ENCODE measurements at places on chromosomes 13 and 19.

DNA sequence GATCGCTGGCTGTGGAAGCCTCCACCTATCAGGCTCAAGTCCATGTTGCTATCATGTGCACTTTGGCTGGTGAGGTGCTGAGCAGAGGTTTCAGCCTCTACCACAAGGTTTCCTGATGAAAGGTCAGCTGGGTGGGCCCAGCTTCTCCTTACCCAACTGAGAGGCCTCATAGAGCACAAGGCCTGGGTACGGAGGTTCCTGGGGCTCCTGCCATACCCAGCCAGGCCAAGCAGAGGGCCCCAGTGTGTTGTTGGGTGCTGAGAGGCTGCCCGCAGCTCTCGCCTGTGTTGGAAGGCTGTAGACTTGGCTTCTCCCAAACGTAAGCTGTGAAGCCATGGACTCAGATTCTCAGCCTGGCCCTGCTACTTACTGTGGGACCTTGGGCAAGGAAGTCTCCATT is 28.2 kb downstream of the ACTN4 start:
- no peak for DNase-seq

DNA sequence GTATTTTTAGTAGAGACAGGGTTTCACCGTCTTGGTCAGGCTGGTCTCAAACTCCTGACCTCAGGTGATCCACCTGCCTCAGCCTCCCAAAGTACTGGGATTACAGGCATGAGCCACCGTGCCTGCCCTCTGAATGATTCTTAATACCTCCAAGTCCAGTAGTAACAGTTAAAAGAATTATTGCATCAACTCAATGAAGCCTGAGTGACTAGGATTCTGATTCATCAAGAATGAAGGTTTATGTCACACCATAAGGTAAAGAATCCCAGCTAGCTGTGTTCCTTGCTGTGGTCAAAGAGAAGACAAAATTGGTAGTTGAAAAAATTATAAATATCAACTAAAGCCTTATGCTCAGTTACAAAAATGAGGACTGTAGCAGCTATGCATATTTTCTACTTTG is 81.2 kb upstream of the ABCC4 start:
- no peak for DNase-seq

DNA sequence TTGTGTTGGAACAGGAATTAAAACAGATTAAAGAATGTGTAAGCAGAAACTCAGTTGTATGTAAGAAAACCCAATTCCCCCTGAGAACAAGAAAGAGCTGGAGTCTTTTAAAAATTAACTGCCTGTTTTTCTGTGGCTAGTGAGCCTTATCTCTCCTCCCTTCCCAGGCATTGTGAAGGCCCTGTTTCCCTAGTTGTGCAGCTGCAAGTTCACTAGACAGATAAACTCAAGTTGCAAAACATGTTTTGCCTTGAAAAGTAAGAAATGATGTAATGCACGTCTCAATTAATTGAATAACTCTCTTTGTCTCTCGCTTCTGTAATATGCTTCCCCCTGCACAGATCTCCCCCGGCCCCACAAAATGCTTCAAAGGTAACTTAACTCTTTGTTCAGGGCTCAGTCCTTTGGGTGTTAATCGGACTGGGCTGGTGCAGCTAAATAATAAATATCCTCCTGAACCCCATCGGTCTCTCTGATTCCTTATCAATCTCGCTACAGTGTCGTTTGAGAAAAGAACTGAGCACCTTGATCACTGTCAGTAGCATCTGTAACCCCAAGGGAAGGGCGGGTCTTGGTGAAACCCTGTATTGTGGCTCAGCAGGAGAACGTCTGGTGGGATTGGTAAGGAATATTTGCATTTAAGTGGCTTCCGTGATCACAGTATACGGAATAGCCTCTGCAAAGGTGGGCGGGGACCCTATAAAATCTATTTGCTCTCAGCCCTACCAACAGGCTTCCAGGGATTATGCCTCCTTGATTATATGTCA is 1.6 kb upstream of the ZNF556 start:
- DNase-seq, result no peak

- DNase-seq, result peak; percentile 6
Measured at GRCh38 chr13:53382008-53382407, 353.4 kb downstream of the OLFM4 start.

DNA sequence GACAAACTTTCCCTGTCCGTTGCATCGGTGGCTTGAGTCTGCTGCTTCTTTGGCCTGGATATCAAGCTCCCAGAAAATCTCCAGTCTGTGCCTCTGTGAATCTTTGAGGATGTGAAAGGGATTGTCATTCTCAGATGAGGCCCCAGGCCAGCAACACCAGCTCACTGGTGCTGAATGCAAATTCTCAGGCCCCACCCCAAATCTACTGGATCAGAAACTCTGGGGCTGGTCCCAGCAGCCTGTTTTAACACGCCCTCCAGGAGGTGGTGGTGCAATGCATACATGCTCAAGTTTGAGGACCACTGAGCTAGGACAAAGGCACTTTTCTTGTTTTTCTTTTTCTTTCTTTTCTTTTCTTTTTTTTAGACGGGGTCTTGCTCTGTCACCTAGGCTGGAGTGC is 23.6 kb downstream of the TNFSF11 start:
- DNase-seq, result no peak

DNA sequence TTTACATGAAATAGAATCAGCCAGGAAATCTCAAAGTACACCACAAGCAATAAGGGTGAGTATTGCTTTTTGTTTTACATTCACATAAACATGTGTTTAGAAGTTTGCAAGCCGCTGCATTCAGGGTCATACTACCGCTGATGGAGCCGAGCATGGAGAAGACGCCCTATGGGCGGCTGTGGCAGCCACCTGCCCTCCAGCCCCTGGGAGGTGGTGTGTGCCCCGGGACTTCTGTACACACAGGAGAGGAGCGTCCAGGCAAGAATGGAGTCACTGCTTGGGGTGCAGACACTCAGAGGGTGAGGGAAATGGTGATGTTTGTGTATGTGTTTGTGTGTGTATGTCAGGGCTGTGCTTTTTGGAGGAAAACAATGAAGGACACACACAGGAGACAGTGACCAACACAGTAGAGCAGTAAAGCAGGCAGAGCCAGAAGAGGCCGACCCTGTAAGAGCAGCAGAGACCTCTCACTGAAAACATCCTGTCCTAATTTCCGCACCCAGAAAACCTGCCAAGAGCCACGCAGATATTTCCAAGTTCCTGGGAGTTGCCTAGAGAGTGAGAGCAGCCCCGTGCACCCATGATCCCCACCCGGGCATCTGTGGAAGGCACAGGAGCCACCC is 108.1 kb upstream of the GJB6 start:
- DNase-seq, result no peak

GRCh38 chr13:108342369-108343289 is 73.1 kb downstream of the TNFSF13B start:
- DNase-seq, result peak; percentile 9

DNA sequence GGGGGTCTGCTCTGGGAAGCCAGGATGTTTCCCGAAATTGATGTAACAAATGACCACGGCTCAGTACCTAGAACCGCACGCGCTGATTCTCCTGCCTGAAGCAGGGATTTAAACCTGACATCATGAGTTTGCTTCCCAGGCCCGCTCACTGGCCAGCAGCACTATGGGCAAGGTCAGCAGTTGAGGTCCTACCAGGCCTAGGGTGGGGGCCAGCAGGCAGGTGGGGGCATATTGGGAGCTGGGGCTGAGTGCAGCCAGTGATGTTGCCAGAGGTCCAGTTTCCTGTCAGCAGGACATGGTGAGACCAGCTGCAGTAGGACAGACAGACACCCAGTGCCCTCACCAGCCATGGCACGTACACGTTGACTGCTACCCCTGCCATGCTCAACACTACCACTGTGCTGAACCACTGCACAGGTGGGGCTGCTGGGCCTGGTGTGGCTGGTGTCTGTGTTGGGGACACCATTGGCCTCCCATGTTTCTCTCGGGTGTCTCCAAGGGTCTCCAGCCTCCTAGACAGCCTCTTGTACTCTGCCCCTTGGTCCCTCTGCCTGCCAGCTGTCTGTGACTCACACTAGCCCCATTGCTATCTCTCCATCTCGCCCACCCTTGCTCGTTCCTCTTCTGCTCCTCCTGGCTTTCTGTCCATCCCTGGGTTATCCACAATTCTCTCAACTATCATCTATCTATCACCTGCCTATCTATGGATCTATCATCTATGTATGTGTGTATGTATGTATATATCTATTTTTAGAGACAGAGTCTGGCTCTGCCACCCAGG is 1.1 kb upstream of the C19orf85 start:
- DNase-seq, result no peak

- DNase-seq, result no peak
Measured at GRCh38 chr13:90868321-90868920, 479.1 kb upstream of the MIR17HG start.

DNA sequence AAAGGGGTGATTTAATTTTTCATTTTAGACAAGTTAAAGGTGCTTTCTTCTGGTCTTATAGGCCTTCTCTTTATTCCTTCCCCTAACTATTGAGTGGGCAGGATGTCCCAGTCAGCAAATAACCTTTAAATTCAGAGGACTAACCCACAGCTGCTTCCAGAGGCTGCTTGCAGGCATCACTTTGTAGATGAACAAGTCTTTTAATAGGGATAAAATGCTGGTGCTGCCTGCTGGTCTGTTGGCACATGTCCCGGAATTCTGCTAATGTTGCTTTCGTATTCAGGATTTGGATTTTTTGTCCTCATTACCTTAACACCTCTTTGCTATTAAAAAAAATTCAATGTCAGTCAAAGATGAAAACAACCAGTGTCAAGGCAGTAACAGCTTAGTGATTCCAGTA is 132.7 kb upstream of the KL start:
- no peak for DNase-seq

- DNase-seq, result no peak
Measured at GRCh38 chr13:74675182-74675581, 541.0 kb upstream of the KLF12 start.

DNA sequence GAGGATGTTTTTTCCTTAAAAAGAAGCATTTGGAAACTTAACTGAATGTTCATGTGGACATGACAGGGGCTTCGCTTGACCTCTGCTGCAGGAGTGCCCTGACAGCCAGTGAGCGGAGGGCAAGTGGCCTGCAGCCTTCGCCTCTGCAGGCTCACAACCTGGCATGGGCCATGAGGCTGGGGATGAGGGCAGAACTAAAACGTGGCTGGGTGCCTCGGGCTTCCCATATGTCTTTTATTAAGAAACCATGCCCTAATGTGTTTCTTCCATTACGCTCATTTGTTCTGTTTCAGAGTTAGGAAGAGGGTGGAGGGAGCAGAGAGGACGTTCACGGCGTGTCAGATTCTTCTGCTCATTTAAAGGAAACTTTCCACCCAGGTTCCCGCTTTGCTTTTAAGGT is 2.9 kb downstream of the ARHGEF7 start:
- peak; percentile 5 for DNase-seq

DNA sequence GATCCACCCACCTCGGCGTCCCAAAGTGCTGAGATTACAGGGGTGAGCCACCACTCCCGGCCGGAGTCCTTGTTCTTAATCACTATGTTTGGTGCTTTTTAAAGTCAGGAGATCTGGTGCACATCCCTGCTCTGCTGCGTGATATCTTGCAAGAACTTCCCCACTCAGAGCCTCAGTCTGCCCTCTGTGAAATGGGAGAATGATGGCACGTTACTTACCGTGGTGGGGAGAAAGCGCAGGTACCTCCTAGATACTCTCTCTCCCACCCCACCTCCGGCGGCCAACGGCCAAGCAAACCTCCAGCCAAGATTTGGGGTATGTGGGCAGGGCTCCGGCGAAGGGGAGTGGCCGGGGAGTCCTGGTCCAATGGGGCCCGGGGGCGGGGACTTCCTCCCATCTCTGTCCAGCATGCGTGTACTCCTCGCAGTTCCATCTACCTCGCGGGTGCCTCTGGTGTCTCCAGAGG is at the start of gene RYR1:
RYR1 (plus strand) TSS at position 424 of the 466 bp plus-strand sequence. CDS start 139 bp downstream, outside the sequence.
- DNase-seq, result peak; percentile 98

GRCh38 chr19:13926715-13927114 is 11.5 kb downstream of the PODNL1 start:
- DNase-seq, result peak; percentile 8

DNA sequence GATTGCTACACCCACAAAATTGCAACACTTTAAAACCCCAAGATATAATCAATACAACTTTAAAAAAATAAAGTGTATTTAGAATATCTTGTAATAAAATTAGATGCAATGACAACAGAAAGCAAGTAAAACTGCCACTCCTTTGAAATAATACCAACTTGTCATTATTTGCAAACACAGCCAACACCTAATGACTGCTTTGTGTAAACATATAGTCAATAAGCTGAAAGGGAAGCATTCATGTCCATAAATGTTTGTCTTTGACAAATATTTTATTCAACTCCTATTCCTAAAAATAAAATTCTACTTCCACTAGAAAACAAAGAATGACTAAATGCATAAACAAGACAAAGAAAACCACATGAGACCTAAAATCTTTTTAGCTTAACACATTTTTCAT is 6.6 kb downstream of the SMAD9 start:
- DNase-seq, result no peak

- no peak for DNase-seq
Measured at GRCh38 chr13:105363261-105364190, 1171.9 kb downstream of the EFNB2 start.

DNA sequence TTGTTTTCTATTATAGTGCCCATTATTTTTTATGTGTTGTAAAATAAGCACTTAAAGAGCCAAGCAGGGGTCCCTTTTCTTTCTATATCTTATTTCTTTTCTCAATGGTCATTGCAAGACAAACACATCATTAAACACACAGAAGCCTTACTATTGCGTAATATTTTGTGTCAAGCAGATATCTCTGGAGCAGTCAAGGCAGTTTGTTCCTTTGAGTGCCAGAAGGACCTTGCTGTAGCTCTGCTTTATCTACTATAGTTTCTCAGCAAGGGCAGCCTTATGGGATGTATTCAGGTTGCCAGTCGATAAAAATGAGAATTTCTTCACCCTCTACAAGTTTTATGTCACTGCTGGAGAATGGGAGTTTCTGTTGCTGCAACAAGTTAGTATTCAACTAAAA is 319.3 kb downstream of the TDRD3 start:
- no peak for DNase-seq
